IMR-90 (cell line): ENCODE measurements at places on chromosomes 5 and 9. TPM values are rescaled to one million over a fixed set of nuclear protein-coding genes. Genes with fewer than 3 reads are reported as not detected.

DNA sequence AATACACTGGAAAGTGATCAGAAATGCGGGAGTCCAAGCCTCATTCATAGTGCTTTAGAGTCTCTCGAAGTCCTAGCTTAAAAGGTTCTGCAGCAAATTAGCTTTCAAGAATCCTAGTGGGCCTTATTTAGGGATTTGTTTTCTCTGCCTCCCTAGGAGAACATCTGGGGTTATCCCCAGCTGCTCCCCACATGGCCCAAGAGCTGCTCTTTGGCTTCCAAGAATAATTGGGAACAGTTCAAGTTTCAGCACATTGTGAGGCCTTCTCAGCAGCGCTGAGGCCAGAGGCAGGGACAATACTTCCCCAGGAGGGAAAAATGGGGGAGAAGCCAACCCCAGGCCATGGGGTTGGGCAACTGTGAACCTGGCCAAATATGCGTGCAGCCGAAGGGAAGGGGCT is 108.7 kb downstream of the LIFR start:
- DNase-seq, result no peak

GRCh38 chr5:72282878-72283277 is 37.2 kb downstream of the MRPS27 start:
- DNase-seq, result peak; percentile 76

DNA sequence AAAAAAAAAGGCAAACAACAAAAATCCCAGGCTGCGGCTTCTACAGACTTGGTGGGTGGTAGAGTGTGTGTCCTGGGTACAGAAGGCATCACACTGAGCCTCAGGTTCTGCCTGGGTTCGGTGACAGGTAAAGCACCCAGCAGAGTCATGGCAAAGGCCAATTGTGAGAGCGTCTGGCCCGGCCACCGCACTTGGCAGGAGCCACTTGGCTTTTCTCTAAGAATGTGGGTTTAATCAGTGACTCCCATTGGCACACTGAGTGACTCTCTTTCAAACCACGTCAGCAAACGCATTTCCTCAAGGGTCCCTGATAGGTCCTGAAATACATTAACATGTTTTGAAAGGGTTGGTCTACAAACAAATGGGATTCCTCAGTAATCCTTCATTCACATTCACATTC is 17.0 kb downstream of the COL23A1 start:
- DNase-seq, result no peak

- peak; percentile 4 for DNase-seq
Measured at GRCh38 chr5:114166081-114166480, 195.8 kb upstream of the KCNN2 start.

DNA sequence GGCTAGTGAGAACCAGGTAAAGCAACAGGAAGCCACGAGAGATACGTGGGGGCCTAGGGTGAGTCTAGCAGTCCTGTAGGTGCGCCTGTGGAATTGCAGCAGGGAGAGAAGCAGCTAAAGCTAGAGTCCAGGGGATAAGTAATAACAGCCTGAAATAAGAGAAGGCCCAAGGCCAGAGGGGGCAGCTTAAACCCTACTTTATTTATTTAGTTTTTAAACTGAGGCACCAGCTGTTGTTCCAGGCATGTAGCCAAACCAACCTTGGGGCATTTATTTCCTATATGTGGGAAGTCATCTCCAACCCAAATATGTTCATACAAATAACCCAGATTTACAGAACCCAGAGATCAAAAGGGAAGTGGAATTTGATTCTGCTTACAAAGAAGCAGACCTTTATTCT is 93.5 kb downstream of the GLDC start:
- peak; percentile 83 for DNase-seq

GRCh38 chr9:85055506-85056202 is 386.1 kb downstream of the NTRK2 start:
- DNase-seq, result no peak

DNA sequence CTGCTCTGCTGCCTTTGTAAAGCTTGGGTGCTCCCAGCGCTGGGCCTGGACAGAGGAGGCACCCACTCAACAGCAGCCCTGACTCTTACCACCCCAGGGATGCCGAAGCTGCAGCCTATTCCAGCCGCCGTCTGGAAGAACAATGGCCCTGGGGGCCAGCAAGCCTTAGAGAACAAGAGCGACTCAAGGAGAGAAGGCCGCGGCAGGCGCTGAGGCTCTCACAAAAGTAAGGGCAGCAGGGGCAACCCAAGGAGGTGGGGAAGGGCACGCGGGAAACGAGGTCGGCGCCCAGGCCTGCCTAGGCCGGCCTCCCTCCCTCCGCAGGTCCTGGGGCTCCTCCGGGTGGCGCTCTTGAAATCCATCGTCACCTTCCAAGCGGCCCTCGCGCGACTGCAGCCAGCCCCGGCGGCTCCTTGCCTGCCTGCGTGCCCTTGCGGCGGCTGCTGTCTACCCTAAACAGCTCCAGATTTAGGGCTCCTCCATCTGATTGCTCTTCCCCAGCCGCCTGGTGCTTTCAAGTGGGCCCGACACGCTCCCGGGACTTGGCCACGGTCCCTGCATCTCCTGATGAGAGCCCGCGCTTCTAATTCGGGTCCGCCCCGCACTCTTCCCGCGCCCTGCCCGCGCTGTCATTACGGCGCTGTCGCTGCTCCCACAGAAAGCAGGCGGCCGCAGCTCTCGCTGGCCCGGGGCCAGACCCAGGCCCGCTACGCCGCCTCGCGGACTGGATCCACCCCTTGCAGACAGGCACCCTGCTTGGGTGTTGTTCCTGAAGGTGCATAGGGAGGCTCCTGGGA is 213.3 kb downstream of the SEMA6A start:
- no peak for DNase-seq

DNA sequence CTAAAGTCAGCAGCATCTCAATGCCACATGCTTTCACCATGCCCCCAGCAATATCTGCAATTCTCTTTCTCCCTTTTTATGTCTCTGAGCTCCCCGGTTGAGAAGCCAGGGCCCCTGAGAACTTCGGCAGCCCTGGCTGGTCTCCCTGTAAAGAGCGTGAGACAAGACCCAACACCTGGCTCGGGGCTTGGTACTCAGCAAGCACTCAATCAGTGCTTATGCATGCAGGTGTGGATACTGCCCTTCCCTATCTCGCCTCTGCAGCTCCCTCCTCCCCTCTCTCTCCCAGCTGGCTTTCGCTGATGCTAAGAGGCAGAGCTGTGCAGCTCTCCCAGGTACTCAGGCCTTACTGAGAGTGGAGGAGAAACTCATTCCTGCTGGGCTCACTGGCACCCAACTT is 41.7 kb upstream of the AKNA start:
- no peak for DNase-seq

GRPEL2 gene
- total RNA-seq, result 18.1 and 30.3 TPM in 2 replicates

IL7R gene
- total RNA-seq, result 56.9 and 71.7 TPM in 2 replicates

SLC25A51 gene
- total RNA-seq, result 63.0 and 81.6 TPM in 2 replicates

RAD50 gene
- 5.2 and 13.3 TPM in 2 replicates for total RNA-seq

SPATA31A3 gene
- total RNA-seq, result not detected in 2 replicates

FSD1L gene
- total RNA-seq, result 2.9 and 5.0 TPM in 2 replicates
